Stimulated activated CD4-positive, alpha-beta T cell treated with anti-CD3 and anti-CD28 coated beads, Interleukin-4, amount 100 ng/mL, for 1 hour (primary cell): ENCODE measurements at places on chromosomes 7 and 10.

- no peak for DNase-seq
Observed at GRCh38 chr7:144653449-144653848, 182.4 kb downstream of the TPK1 start.

GRCh38 chr10:4945766-4946717, 17.2 kb upstream of the AKR1C1 start:
- no peak for DNase-seq

- DNase-seq, result no peak
Observed at GRCh38 chr10:14074062-14074884, 256.5 kb downstream of the FRMD4A start.

DNA sequence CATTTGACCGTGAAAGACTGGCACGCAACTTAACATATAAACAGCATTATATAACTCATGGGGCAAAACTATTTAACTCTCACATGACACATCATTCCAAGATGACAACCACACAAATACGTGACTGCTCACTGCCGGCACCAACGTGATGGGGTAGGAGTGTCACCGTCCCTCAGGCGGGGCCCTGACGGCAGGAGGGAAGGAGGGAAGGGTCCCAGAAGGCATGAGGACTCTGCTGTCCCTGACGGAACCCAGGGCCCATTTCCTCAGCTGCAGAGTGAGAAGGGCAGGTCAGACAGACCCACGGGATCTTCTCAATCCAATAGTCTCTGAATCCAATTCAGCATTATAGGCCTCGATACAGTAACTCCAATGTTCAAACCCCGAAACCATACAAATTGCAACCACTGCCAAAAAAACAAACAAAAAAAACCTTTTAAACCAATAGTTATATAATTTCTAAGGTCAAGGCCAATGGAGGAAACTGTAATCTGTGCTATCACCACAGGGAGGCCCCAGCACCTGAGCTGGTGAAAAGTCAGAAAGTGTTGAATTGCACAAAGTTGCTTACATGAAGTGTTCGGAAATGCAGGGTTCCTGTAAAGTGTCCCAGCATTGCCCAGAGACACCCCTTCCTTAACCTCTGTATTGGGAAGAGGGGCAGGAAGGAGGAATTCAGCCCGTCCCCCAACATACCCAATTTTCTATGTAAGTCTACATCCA, 137.4 kb downstream of the TNS3 start:
- no peak for DNase-seq
